Ovary (tissue), 10 donors: ENCODE measurements at places on chromosomes 5 and 9. TPM values are rescaled to one million over a fixed set of nuclear protein-coding genes. Genes with fewer than 3 reads are reported as not detected.

Gene BTNL8
- total RNA-seq, result 0.41 TPM

Gene TEK
- 3.3 TPM for total RNA-seq

Gene TAS2R1
- total RNA-seq, result not detected

Gene C5orf52
- total RNA-seq, result not detected

DNA sequence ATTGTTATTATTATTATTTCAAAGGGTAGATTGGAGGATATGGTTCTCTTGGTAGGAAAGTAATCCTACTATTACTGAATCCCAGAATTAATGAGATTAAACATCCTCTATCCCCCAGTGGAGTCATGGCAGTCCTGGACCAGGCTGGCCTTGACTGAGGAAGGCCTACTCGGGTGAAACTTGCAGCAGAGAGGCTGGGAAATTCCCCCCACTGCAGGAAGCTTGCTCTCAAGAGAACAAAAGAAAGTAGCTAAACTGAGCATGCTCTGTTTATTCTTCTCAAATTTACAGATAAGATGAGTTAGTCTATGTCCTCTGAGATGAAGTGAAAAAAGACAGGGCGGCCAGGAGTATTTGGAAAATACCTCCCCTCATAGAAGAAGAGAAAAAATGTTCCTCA, 233.9 kb upstream of the RPS23 start:
- no peak for DNase-seq

- no peak for DNase-seq
Measured at GRCh38 chr9:71858812-71859211, 52.2 kb downstream of the ABHD17B start.

GRCh38 chr5:133205649-133206048, 153.8 kb downstream of the HSPA4 start:
- DNase-seq, result no peak

DNA sequence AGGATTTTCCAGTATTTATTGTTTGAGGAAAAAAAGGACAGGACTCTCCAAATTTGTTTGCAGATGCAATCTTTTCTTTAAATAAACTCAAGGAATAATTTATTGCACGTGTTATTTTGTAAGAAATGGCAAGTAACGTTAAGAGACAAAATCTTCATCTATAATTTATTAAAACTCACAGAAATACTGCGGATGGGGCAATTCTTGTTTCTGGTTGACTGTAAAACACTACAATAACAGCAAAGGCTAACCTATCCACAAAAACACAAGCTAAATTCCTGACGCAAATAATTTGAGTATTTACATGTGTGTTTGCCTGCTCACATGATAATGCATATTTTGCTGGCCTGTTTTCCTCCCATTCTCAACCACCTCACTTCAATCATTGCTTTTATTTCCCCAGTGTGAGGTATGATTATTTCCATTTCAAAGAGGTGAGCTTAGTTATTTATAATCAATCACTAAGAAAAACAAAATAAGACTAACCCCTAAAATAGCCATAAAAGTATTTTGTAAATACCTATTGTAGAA, 619.4 kb downstream of the PDE4D start:
- no peak for DNase-seq

GRCh38 chr9:69023650-69024049, 9.7 kb upstream of the PRKACG start:
- no peak for DNase-seq

DNA sequence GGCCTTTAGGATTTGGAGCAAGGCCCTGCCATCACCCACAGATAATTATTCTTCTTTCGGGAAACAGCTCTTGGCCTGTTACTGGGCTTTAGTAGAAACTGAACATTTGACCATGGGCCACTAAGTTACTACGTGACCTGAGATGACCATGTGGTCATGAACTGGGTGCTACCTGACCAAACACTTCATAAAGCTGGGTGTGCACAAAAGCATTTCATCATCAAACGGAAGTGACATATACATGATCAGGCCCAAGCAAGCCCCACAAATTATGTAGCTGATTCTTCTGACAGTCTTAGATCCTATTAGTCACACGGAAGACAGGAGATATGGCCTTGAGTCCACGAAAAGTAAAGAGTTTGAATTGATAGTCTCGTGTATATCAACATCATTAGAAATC, 130.9 kb upstream of the FBN2 start:
- no peak for DNase-seq

DNA sequence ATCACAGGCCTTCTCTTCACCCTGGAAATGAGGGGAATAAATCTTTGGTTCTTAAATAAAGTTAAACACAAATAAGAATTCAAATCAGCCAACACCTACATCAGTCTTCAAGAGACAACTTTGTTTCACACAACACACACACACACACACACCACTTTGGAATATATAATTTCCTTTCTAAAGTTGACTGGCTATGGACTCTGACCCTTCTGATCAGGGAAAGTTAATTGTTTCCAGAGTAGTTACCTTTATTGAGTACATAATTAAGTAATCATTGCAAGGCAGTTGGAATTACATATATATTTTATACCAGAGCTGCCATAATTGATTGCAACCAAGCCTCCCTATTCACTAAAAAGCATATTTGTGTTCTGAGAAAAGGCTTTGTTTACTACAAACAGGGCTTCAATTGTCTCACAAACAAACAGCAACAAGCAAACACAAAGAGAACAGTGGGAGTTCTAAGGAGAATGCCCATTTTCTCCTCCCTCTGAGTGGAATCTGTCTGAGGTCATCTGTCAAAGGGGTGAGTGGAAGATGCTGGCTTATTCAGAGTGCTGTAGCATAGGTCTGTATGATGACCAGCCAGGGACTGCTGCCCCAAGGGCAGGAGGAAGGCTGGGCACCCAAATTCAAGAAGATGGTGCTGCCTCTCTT, 136.6 kb downstream of the SEMA6A start:
- DNase-seq, result no peak

DNA sequence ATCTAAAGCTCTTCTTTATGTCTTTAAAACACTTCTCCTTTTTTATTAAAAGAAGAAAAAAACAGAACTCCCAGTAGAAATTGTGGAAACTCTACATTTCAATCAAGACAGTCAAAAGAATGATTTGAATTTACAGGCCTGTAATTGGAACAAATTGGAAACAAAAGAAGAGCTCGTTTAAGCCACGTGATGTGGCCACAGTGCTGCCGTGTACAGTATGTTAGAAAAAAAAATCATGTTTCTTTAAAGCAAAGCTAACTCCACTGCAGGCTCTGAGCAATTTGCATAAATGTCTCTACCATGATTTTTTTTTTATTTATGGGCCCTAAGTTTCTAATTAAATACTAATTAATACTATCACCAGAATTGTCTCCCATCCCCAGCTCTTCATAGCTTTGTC, 325.6 kb downstream of the ZSWIM6 start:
- DNase-seq, result no peak

- no peak for DNase-seq
Measured at GRCh38 chr9:136972743-136973142, 4.6 kb upstream of the PTGDS start.

DNA sequence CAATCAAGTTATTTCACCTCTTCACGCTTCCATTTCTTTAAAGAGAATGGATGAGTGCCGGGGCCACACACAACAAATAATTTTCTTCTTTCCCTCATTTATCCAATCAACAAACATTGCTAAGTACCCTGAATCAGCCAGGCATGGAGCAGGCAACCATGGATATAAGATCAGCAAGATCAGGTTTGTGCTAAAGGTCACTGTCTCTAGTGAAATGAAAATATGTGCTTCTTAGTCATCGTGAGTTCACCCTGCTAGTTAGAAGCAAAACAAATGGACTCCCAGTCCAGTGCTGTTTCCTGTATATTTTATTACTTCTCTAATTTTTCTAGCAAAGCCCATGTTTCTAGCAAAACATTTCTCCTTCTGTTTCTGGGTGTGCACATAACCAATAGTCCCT, 629.2 kb downstream of the BNC2 start:
- DNase-seq, result no peak

DNA sequence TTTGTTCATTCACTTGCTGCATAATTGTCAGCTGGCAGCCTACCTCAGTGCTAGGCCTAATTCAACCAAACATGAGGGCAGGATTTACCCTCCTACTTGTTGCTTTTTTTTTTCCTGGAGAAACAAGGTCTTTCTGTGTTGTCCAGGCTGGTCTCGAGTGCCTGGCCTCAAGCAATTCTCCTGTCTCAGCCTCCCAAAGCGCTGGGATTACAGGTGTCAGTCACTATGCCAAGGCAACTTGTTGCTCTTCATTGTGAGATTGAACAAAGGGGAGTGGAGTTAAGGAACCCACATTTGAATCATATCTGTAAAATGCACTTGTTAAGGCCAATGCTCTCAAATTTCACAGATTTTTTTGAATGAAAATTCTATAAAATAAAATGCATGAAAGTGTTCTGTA, 380.5 kb downstream of the TMEM161B start:
- no peak for DNase-seq
